Endothelial cell of umbilical vein (primary cell): ENCODE measurements at places on chromosomes 6 and 20. TPM values are rescaled to one million over a fixed set of nuclear protein-coding genes. Genes with fewer than 3 reads are reported as not detected.

- no peaks in the 10 kb centered on the region for H3K27me3 ChIP-seq
- H3K4me3 ChIP-seq = no peak overlapping the region
- DNase-seq = no peak
- no peaks in the 10 kb centered on the region for H3K4me1 ChIP-seq
- H3K27ac ChIP-seq = no peak overlapping the region
Observed at GRCh38 chr20:7379621-7380220, 560.5 kb downstream of the HAO1 start.

GRCh38 chr6:52376763-52377162 lies 14.8 kb downstream of the PAQR8 start:
- H3K4me1 ChIP-seq = no peaks in the 10 kb centered on the region
- DNase-seq = no peak
- no peak overlapping the region for H3K27ac ChIP-seq
- H3K4me3 ChIP-seq = no peak overlapping the region
- H3K27me3 ChIP-seq = no peaks in the 10 kb centered on the region
- no peaks in the 10 kb centered on the region for H3K36me3 ChIP-seq

- H3K4me3 ChIP-seq = no peak overlapping the region
- no peak overlapping the region for H3K27ac ChIP-seq
- H3K27me3 ChIP-seq = no peaks in the 10 kb centered on the region
- peaks cover 7% of the 10 kb centered on the region for H3K4me1 ChIP-seq
- peaks cover 7% of the 10 kb centered on the region for H3K36me3 ChIP-seq
- DNase-seq = no peak
Observed at GRCh38 chr6:609905-610304, 47.0 kb downstream of the HUS1B start.

The CST2 gene
- not detected in 2 replicates for polyA plus RNA-seq

- H3K4me3 ChIP-seq = no peak overlapping the region
- peaks cover 18% of the 10 kb centered on the region for H3K27me3 ChIP-seq
- no peak for DNase-seq
Observed at GRCh38 chr6:87099472-87099871, 4.6 kb upstream of the CGA start.

- H3K27ac ChIP-seq = no peak overlapping the region
- H3K36me3 ChIP-seq = no peaks in the 10 kb centered on the region
- DNase-seq = no peak
- no peaks in the 10 kb centered on the region for H3K4me1 ChIP-seq
- no peak overlapping the region for H3K4me3 ChIP-seq
Observed at GRCh38 chr20:18090044-18090443, 32.3 kb upstream of the OVOL2 start.

GRCh38 chr6:166006900-166007301 lies 160.8 kb downstream of the TBXT start:
- H3K27ac ChIP-seq = no peak overlapping the region
- no peak overlapping the region for H3K4me3 ChIP-seq
- H3K27me3 ChIP-seq = peaks cover 11% of the 10 kb centered on the region
- no peak for DNase-seq
- H3K36me3 ChIP-seq = no peaks in the 10 kb centered on the region
- no peaks in the 10 kb centered on the region for H3K4me1 ChIP-seq

DNA sequence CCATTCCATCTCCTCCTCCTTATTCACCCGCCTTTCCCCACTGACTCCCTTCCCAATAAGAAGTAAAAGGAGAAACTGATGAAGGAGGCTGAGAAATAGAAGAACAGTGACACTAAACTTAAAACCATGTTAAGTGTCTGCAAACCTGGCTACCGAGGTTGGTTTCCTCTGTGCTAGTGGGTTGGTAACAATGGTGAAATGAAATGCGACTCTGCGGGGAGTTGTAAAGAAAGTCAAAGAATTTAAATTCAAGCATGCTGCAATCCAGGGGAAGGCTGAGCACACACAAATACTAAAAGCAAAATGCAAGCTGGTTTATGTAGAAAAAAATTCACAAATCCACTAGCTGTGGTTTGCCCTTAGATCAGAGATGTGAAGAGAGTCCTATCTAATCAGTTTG lies 155.2 kb upstream of the PDE10A start:
- no peak overlapping the region for H3K27ac ChIP-seq
- DNase-seq = no peak
- H3K36me3 ChIP-seq = no peaks in the 10 kb centered on the region
- no peaks in the 10 kb centered on the region for H3K4me1 ChIP-seq
- H3K4me3 ChIP-seq = no peak overlapping the region

The FGD2 gene
- polyA plus RNA-seq = not detected in 2 replicates

The RIPOR3 gene
- not detected in 2 replicates for polyA plus RNA-seq

DNA sequence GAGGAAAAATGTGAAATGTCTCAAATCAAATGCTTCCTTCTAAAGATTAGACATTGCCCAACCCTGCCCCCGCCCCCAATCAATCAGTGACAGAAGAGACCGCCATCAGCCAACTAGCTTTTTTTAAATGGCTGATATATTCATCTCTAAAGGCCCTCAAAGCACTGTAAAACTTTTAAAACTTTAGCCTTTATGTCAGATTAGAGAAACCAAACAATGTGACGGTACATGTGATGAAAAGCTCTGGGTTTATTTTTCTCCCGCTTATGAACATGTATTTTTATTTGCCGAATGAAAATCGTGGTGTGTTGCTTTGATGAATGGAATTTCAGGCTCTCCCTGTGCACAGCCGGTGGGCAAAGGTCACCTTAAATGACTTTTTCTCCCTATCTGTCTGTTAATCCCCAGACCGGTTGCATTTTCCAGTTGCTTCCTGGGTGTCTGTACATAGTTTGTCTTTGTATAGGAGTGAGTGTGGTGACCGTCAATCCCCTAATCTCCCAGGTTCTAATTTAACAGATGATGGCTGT lies 38.5 kb downstream of the TBC1D7 start:
- DNase-seq = no peak
- peaks cover 2% of the 10 kb centered on the region for H3K36me3 ChIP-seq
- H3K4me1 ChIP-seq = no peaks in the 10 kb centered on the region
- no peaks in the 10 kb centered on the region for H3K27me3 ChIP-seq

- no peaks in the 10 kb centered on the region for H3K36me3 ChIP-seq
- H3K27me3 ChIP-seq = peaks cover 29% of the 10 kb centered on the region
- H3K4me1 ChIP-seq = no peaks in the 10 kb centered on the region
- H3K4me3 ChIP-seq = no peak overlapping the region
Observed at GRCh38 chr20:4573564-4574355, 147.9 kb upstream of the PRND start.

- no peaks in the 10 kb centered on the region for H3K27me3 ChIP-seq
- no peaks in the 10 kb centered on the region for H3K36me3 ChIP-seq
- H3K27ac ChIP-seq = no peak overlapping the region
- H3K4me3 ChIP-seq = no peak overlapping the region
Observed at GRCh38 chr6:107578642-107579341, 88.9 kb downstream of the SOBP start.

DNA sequence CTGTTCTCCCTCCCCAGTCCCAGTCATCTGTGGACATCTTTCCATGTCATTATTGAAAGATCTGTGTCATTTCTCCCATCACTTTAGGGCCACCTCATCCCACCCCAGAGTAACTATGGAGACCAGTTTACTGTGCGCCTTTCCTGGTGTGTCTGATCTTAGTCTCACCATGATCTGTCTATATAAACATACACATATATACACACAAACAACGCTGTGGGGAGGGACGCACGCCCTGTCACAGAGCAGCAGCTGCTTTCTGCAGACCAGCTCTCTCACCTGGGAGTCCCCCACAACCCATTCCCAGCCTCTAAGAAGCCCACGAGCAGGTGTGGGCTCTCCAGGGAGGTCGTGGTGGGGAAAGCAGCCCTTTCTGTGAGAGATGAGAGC lies 68.1 kb upstream of the TOX2 start:
- peaks cover 41% of the 10 kb centered on the region for H3K4me1 ChIP-seq
- no peak overlapping the region for H3K4me3 ChIP-seq
- no peak overlapping the region for H3K27ac ChIP-seq
- no peaks in the 10 kb centered on the region for H3K36me3 ChIP-seq
- DNase-seq = no peak

The ZKSCAN3 gene
- 2.5 and 2.7 TPM in 2 replicates for polyA plus RNA-seq

DNA sequence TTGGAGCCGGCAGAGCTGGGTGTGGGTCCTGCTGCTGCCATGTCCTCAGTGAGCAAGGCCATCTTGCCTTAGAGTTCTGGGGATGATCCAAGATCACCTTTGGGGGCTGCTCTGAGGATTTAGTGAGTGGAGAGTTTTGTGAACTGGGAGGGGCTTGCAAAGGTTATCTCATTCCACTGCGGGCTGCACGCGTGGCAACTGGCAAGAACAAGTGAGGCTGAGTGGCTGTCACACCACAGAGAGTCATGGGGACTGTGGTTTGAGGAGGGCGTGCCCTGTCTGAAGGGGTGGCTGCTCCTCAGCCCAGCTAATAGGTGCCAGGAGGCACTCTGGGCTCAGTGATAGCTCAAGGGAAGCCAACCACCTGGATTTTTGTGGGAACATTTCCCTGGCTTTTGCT lies 37.6 kb downstream of the TTLL9 start:
- DNase-seq = no peak
- H3K27me3 ChIP-seq = no peaks in the 10 kb centered on the region
- no peak overlapping the region for H3K4me3 ChIP-seq

DNA sequence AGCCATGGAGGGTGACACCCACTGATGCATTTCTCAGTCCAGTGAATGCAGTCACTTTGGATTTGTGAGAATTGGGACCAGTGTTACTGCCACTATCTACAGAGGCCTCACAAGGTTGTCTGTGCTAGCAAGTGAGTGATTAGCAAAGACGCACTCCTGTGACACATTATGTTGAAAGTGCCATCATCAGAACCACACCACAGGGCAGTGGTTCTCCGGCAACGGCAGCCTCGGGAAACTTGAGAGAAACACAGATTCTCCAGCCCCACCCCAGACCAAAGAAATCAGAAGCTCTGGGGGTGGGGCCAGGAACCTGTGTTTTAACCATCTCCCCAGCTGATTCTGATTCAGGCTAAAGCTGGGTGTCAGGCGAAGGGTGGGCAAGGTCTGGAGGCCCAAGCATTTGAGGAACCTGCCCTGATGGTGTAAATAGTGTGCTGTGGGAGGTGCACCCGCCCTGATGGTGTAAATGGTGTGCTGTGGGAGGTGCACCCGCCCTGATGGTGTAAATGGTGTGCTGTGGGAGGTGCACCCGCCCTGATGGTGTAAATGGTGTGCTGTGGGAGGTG lies 39.9 kb downstream of the TMEM242 start:
- no peaks in the 10 kb centered on the region for H3K27me3 ChIP-seq
- no peak overlapping the region for H3K4me3 ChIP-seq
- no peak for DNase-seq
- no peak overlapping the region for H3K27ac ChIP-seq

GRCh38 chr6:113694278-113695077 lies 162.7 kb upstream of the MARCKS start:
- no peak overlapping the region for H3K27ac ChIP-seq
- H3K36me3 ChIP-seq = no peaks in the 10 kb centered on the region
- no peak overlapping the region for H3K4me3 ChIP-seq
- peaks cover 2% of the 10 kb centered on the region for H3K4me1 ChIP-seq
- peak; percentile 28 for DNase-seq
- no peaks in the 10 kb centered on the region for H3K27me3 ChIP-seq

The THBS2 gene
- polyA plus RNA-seq = 0.08 TPM in 2 replicates

DNA sequence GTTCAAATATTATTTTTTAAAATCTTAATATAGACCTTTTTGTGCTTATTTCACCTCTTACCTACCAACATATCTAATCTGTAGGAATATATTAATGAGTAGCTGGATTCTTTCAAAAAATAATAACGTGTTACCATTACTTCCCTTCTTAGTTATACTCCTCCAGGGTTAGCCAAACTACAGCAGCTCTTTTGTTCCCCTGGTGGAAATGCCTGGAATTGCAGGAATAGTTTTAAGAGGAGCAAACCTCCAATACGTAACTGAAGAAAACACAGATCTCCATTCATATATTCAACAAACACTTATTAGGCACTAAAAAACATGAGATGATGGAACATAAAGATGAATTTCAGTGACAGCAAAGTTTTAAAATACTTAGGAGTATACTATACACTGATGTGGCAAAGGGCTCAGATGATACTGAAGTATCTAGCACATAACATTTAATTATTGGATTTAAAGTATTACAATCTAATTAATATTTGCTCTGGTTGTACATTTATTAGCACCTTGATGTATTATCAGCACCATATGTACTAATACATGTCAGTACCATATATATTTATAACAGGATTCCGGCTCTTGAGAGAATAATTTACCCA lies 78.3 kb downstream of the TBX18 start:
- H3K27me3 ChIP-seq = no peaks in the 10 kb centered on the region
- no peaks in the 10 kb centered on the region for H3K36me3 ChIP-seq
- H3K4me3 ChIP-seq = no peak overlapping the region

DNA sequence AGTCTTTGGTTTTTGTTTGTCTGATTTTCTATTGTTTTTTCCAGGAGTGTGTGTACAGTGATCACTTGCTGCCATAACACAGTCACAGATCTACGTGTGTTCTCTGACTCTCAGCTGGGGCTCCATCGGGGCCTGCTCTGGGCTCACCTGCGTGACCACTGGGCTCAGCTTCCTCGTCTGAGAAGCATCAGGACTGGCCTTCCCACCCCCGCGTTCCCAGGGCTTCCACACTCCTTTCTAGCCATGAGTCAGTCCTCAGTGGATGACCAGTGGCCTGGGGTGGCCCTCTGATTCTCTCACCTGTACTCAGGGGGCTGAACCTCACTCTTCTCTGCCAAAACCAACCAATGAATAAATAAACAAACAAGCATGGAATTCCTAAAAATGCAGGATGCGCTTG lies 14.5 kb downstream of the THBS2 start:
- no peak overlapping the region for H3K27ac ChIP-seq
- DNase-seq = no peak
- no peaks in the 10 kb centered on the region for H3K4me1 ChIP-seq
- H3K27me3 ChIP-seq = no peaks in the 10 kb centered on the region
- H3K36me3 ChIP-seq = no peaks in the 10 kb centered on the region

DNA sequence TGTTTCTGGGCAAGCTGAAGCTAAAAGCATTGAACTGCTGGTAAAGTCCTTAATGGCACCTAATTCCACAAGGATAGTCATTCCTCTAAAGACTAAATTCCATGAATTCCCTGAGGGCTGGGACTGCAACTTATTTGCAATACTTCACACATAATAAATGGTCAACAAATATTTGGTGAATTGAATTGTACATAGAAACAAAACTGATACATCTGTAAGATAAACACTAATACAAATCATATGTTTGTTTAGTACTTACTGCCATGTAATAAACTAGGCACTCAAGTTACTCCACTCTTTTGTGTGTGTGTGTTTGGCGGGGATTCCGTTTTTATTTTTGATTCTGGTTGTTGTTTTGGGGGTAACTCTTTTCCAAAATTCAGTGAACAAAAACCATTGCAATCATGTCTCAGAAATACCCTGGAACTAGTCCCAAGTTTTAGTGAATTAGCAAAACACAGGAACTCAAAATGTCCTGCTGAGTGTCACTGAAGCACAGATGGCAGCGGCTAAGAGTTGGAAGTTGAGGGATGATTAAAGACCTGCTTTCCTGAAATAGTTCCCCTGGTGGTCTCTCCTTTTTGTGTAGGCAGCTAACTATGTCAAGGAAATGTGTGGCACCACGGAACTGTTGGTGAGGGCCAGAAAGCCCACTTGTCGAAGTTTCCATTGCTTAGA lies 74.8 kb upstream of the SNRPB2 start:
- H3K27me3 ChIP-seq = no peaks in the 10 kb centered on the region
- H3K4me1 ChIP-seq = no peaks in the 10 kb centered on the region
- H3K4me3 ChIP-seq = no peak overlapping the region
- DNase-seq = no peak

- no peak overlapping the region for H3K27ac ChIP-seq
- H3K27me3 ChIP-seq = no peaks in the 10 kb centered on the region
- no peaks in the 10 kb centered on the region for H3K4me1 ChIP-seq
- no peaks in the 10 kb centered on the region for H3K36me3 ChIP-seq
Observed at GRCh38 chr20:29497261-29497671, 1760.2 kb upstream of the DEFB115 start.

The EPHA7 gene
- polyA plus RNA-seq = not detected in 2 replicates

- DNase-seq = no peak
- no peak overlapping the region for H3K4me3 ChIP-seq
- H3K4me1 ChIP-seq = no peaks in the 10 kb centered on the region
- H3K27ac ChIP-seq = no peak overlapping the region
- H3K27me3 ChIP-seq = no peaks in the 10 kb centered on the region
Observed at GRCh38 chr6:160950507-160950906, 41.1 kb upstream of the MAP3K4 start.
